Astrocyte (in vitro differentiated cells and primary cell): ENCODE measurements at places on chromosomes 6 and 20. TPM values are rescaled to one million over a fixed set of nuclear protein-coding genes. Genes with fewer than 3 reads are reported as not detected.

DNA sequence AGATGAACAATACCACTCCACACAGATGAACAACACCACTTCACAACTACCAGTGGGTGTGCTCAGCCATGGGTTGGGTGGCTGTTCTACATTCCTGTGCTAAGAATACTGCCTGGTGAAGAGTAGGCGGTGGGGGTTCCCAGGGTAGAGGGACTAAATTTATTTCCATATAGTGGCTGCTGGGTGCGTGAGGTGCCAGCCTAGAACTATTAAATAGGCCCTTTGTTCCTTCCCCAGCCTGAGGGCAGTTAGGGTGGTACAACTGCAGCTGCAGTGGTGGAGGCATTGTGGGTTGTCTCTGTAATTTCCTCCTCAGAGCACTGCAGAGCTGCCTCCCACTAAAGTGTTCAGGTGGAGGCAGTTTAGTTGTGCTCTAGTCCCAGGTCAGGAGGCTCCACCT, 618.4 kb downstream of the MMUT start:
- H3K27me3 ChIP-seq, result no peaks in the 10 kb centered on the region
- no peak overlapping the region for H3K27ac ChIP-seq
- H3K4me3 ChIP-seq, result no peak overlapping the region
- H3K4me1 ChIP-seq, result no peaks in the 10 kb centered on the region

DNA sequence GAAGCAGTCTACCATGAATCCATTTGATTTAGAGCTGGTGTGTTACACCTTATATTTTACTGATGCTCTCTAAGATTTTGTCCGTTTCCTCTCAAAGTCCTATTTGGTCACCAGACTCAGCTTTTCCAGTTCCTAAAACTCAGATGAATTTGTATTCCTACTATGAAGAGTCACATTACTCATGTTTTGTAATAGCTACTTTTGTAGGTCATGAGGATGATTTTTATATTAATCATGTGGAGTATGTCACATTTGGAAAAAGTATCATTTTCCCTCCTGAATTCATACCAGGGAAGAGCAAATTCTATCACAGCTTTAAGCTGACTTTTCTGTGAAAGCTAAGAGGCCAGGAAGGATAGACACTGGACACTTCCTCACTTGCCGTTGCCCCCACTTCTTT, 140.6 kb upstream of the SCGN start:
- no peaks in the 10 kb centered on the region for H3K4me1 ChIP-seq
- no peak overlapping the region for H3K4me3 ChIP-seq
- no peaks in the 10 kb centered on the region for H3K27me3 ChIP-seq
- H3K27ac ChIP-seq, result no peak overlapping the region
- H3K36me3 ChIP-seq, result no peaks in the 10 kb centered on the region

GRCh38 chr6:147080225-147080624, 124.0 kb upstream of the STXBP5 start:
- no peaks in the 10 kb centered on the region for H3K36me3 ChIP-seq
- no peaks in the 10 kb centered on the region for H3K4me1 ChIP-seq
- H3K27me3 ChIP-seq, result no peaks in the 10 kb centered on the region
- H3K4me3 ChIP-seq, result no peak overlapping the region

- H3K27me3 ChIP-seq, result no peaks in the 10 kb centered on the region
- no peak overlapping the region for H3K27ac ChIP-seq
- DNase-seq, result no peak
- no peaks in the 10 kb centered on the region for H3K4me1 ChIP-seq
- no peak overlapping the region for H3K4me3 ChIP-seq
- H3K36me3 ChIP-seq, result no peaks in the 10 kb centered on the region
Observed at GRCh38 chr6:170006900-170007467, 255.6 kb downstream of the ERMARD start.

DNA sequence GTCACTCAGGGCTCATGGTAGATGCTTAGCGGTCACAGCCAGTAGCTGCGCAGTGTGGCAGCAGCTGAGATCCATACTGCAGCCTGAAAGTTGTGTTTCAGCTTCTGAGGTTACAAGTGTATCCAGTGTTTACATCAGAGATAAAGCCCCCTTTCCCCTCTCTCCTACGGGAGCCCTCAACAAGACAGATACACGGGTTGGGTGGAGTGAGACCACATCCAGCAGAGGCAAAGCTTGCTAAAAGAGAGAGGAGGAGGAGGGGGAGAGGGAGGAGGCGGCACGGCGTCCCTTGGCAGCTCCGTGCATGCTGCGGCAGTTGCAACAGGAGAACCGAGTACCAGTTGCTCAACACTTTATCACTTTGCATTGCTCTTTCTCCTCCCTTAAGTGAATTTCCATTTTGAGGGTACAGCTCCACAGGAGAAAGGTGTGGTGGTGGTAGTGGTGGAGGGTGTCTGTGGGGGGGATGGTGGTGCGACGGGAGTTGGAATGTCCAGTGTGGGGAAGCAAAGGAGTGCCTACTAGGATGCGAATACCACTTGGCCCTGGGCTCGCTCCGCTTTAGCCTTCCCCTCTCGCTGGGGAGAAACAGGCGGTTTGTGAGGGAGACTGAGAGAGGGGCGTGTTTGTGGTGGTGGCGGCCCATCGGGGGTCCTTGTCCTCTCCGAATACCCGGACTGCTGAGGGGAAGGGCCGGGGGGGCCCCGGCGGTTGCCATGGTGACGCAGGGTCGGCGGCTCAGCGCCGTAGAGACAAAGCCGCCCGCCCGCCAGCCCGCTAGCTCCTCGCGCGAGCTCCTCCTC, 405 bp upstream of the RNF182 start:
- H3K27me3 ChIP-seq, result no peaks in the 10 kb centered on the region
- no peaks in the 10 kb centered on the region for H3K36me3 ChIP-seq
- DNase-seq, result peak; percentile 41
- peak overlapping the region; percentile 64 for H3K4me3 ChIP-seq
- peaks cover 17% of the 10 kb centered on the region for H3K4me1 ChIP-seq

GRCh38 chr6:71599359-71599758, 287.0 kb upstream of the RIMS1 start:
- DNase-seq, result no peak
- H3K36me3 ChIP-seq, result no peaks in the 10 kb centered on the region
- H3K4me1 ChIP-seq, result peaks cover 5% of the 10 kb centered on the region
- H3K27me3 ChIP-seq, result no peaks in the 10 kb centered on the region

GRCh38 chr6:16294371-16294770, 56.0 kb downstream of the GMPR start:
- no peak overlapping the region for H3K4me3 ChIP-seq
- H3K27me3 ChIP-seq, result no peaks in the 10 kb centered on the region
- H3K27ac ChIP-seq, result no peak overlapping the region
- no peak for DNase-seq
- H3K4me1 ChIP-seq, result no peaks in the 10 kb centered on the region
- H3K36me3 ChIP-seq, result no peaks in the 10 kb centered on the region

DNA sequence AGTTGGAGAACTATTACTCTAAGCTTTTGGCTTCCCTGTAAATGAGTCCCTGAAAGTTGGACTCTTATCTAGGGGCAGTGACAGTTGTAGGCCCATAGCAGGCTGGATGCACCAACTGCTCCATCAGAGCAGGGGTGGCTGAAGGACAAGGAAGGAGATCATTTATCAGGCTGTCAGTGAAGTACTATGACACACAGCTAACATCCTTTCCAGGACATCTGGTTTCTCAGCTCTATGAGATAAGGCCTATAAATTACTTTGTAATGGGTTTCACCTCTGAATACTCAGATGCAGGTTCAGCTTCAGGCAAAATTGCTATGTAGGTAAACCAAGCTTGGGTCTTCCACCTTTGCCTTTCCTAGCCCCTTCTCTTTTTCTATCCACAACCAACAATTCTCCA, 468.5 kb downstream of the KIF16B start:
- H3K4me3 ChIP-seq, result no peak overlapping the region
- no peak overlapping the region for H3K27ac ChIP-seq
- no peaks in the 10 kb centered on the region for H3K27me3 ChIP-seq

GRCh38 chr20:19602675-19603375, 155.2 kb upstream of the RIN2 start:
- DNase-seq, result no peak
- no peaks in the 10 kb centered on the region for H3K36me3 ChIP-seq
- H3K4me1 ChIP-seq, result no peaks in the 10 kb centered on the region
- H3K27me3 ChIP-seq, result no peaks in the 10 kb centered on the region
- no peak overlapping the region for H3K4me3 ChIP-seq

DNA sequence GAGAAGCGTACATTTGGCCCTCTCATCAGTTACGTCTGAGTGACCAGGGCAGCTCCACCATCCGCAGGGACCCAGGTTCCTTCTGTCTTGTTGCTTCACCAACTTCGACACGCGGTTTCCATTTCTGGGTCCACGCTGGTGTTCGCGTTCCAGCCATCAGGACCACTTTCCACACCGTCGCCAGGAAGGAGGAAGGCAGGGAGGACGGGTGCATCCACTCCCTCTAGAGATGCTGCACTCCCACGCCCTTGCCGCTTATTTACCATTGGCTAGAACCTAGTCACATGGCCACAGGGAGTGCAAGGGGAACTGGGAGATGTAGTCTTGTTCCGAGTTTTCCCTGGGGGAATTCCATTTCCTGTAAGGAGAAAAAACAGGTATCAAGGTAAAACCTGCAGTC, 33.2 kb upstream of the SNX9 start:
- H3K27ac ChIP-seq, result no peak overlapping the region
- no peaks in the 10 kb centered on the region for H3K4me1 ChIP-seq
- no peak overlapping the region for H3K4me3 ChIP-seq
- DNase-seq, result no peak
- no peaks in the 10 kb centered on the region for H3K27me3 ChIP-seq
- H3K36me3 ChIP-seq, result no peaks in the 10 kb centered on the region

DNA sequence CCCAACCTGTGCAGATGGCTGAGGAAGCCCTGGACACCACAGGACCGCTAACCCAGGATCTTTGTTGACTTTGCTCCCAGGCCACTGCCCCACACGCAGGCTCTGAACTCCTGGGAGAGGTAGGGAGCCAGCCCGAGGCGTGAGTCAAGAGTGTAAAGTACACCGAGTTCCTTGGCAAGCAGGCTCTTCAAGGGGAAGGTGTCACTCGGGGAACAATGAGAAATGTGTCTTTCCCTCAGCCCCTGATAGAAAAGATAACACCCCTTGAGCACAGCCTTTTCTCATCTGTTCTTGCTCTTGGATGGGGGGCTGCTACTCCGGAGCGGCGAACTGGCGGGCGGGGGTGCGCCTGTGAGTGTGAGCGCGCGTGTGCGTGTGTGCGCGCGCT, 472 bp upstream of the EDN3 start:
- DNase-seq, result no peak
- H3K27ac ChIP-seq, result no peak overlapping the region
- H3K36me3 ChIP-seq, result no peaks in the 10 kb centered on the region
- H3K4me1 ChIP-seq, result no peaks in the 10 kb centered on the region
- H3K4me3 ChIP-seq, result no peak overlapping the region

DNA sequence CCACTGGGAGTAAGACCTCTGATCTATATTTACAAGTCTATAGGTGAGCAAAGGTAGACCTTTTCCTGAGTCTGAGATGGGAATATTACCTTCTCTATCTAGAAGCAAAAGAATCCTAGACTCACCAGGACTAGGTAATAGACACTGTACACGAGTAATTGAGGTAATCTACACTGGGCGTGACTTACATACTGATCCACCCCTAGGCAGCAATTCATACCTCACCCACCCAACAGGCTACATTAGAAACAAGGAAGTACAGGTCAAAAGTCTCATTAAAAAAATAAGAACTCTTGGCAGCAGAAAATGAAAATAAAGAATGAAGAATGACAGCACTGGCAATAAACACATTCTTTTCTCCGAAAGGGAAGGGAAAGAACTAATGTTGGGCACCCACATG, 7.6 kb downstream of the CSNK2A1 start:
- H3K27ac ChIP-seq, result no peak overlapping the region
- H3K4me3 ChIP-seq, result no peak overlapping the region
- H3K27me3 ChIP-seq, result no peaks in the 10 kb centered on the region
- DNase-seq, result no peak

GRCh38 chr6:152173321-152173720, 365.8 kb downstream of the ESR1 start:
- DNase-seq, result no peak
- no peaks in the 10 kb centered on the region for H3K27me3 ChIP-seq
- H3K36me3 ChIP-seq, result peaks cover 35% of the 10 kb centered on the region
- H3K4me1 ChIP-seq, result peaks cover 9% of the 10 kb centered on the region

DNA sequence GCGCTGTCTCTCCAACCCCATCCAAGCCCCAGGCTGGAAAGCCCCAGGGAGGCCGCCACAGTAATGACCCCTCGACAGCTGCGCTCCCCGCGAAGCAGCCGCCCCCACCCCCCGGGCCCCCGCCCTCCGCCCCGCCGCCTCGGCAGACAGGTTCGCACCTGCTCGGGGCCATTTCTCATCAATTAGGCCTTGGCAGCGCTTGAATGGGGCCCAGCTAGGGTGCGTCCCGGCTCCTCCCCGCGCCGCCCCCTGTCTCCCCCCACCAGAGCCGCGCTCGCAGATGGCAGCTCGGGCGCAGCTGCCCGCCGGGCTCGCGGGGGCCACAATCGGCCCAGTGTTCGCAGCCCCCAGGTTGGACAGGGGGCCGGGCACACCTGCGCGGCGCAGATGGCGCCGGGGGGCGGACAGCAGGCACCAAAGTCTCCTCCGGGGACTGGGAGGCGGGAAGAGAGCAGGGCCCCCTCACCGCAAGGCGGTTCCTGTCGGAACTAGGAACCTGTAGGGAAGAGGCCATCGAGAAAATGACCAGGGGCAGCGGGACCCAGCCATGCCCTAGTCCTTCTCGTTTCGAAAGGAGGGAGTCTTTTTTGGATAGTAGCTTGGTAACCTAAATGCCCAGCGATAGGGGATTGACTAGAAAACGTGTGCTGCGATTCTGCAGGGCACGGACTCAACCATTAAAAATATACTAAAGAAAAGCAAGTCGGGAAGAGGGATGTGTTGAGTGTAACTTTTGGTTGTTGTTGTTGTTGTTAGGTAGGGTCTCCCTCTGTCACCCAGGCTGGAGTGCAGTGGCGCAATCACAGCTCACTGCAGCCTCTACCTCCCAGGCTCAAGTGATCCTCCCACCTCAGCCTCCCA, 83.2 kb upstream of the EYA2 start:
- DNase-seq, result no peak
- no peak overlapping the region for H3K27ac ChIP-seq
- peak overlapping the region; percentile 22 for H3K4me3 ChIP-seq

DNA sequence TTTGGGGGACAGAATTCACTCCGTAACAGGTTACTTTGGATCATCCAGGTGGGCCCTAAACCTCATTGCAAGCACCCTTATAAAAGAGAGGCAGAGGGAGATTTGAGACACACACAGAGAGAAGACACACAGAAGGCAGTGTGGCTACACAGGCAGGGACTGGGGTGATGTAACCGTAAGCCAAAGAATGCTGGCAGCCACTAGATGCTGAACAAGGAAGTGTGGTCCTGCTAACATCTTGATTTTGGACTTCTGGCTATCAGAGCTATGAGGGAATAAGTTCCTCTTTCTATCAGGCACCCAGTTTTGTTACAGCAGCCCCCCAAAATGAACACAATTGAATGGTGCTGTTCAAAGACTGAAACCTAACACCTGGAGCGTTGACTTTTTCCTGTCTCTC, 191.3 kb upstream of the MYLIP start:
- no peaks in the 10 kb centered on the region for H3K36me3 ChIP-seq
- no peaks in the 10 kb centered on the region for H3K4me1 ChIP-seq
- no peak overlapping the region for H3K4me3 ChIP-seq

GRCh38 chr6:39250507-39250906, 21.2 kb upstream of the KCNK5 start:
- no peak overlapping the region for H3K4me3 ChIP-seq
- no peak overlapping the region for H3K27ac ChIP-seq
- no peaks in the 10 kb centered on the region for H3K27me3 ChIP-seq
- no peaks in the 10 kb centered on the region for H3K4me1 ChIP-seq
- DNase-seq, result no peak

The PRR18 gene
- 0.14 TPM in 1 of 2 replicates, not detected in the other for total RNA-seq

The CYP39A1 gene
- 0.72 and 0.84 TPM in 2 replicates for total RNA-seq

The PSORS1C1 gene
- total RNA-seq, result 8.8 and 9.2 TPM in 2 replicates

The SLC44A4 gene
- total RNA-seq, result 0.23 and 0.29 TPM in 2 replicates

The NEDD9 gene
- total RNA-seq, result 37.3 and 39.6 TPM in 2 replicates

The IGF2R gene
- total RNA-seq, result 172 and 173 TPM in 2 replicates

The CPNE5 gene
- total RNA-seq, result 0.11 and 0.29 TPM in 2 replicates

The GTSF1L gene
- not detected in 2 replicates for total RNA-seq

The CASS4 gene
- total RNA-seq, result 2.3 and 2.5 TPM in 2 replicates

The RALGAPB gene
- total RNA-seq, result 39.0 and 40.2 TPM in 2 replicates

The SIRPB2 gene
- not detected in 2 replicates for total RNA-seq

The GRM1 gene
- 0.05 and 0.07 TPM in 2 replicates for total RNA-seq
